Frontal cortex (tissue), 4 donors: ENCODE measurements at places on chromosomes 12 and 14.

- DNase-seq = no peak
Observed at GRCh38 chr12:65695113-65695865, 129.0 kb upstream of the HMGA2 start.

DNA sequence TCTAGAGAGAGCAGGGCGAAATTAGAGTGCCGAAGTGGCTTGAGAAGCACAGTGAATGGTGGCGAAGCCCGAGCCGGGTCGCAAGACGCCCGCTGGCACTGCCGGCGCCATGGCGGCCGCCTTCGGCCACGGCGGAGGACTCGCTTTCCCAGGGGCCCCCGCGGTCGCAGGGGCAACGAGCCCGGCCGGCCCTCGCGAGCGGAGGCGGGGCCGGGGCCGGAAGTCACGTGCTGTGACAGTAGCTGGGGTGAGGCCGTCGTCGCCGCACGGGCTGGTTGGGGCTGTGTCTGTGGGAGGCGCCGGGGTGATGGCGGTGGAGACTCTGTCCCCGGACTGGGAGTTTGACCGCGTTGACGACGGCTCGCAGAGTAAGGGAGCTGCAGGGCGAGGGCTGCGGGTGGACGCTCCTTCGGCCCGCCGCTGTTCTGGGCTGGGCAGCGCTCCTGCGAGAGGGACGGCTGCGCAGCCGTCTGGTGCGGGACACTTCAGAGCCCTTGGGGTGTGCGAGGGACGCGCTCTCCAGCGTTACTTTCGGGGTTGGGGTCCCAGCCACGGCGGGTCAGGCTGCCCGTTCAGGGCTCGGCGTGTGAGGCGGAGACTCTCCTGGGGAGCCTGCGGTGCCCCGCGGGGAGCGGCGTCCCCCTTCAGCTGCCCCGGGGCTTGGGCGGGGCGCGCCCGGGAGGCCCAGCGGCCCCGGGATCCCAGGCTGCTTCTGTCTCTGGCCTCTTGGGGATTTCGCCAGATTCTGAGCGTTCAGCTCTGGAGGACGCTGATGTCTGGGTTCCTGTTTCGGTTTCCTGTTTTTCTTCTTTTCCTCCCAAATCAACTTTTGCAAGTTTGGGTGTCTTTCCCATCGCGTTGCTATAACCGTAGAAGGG is at the start of gene WASHC4:
TSS of gene WASHC4 (plus strand) at position 238 of the 878 bp plus-strand sequence. CDS start at position 308, 70 bp downstream.
- DNase-seq = peak; percentile 97

- no peak for DNase-seq
Observed at GRCh38 chr14:80110721-80111120, 100.6 kb downstream of the DIO2 start.

DNA sequence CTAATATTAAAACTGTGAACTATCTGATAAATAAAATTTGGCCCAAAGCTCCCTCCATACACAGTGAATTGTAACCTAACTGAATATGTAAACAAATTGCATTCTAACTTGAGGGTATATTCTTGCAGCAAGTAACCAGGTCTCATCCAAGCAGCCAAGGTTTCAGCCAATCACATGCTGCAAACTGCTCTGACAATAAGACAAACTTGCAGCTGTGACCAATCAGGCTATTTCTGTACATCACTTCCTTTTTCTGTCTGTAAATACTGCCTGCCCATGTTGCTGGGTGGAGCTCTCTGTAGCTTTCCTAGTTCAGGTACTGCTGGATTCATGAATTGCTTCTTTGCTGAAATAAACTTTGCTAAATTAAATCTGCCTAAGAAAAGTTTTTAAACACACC is 499.0 kb downstream of the GALC start:
- DNase-seq = no peak

DNA sequence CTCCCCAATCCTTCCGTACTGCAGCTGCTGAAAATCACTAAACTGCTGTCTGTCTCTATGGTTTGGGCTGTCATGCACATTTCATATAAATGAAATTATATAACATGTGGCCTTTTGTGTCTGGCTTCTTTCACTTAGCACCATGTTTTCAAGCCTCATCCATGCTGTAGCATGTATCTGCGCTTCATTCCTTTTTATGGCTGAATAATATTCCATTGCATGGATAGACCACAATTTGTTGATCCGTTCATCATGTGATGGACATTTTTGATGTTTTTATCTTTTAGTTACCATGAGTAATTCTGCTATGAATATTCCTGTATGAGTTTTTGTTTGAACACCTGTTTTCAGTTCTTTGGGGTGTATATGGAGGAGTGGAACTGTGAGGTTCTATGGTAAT is 32.6 kb upstream of the MED13L start:
- no peak for DNase-seq

GRCh38 chr14:55843718-55844403 is 263.9 kb downstream of the KTN1 start:
- DNase-seq = no peak

DNA sequence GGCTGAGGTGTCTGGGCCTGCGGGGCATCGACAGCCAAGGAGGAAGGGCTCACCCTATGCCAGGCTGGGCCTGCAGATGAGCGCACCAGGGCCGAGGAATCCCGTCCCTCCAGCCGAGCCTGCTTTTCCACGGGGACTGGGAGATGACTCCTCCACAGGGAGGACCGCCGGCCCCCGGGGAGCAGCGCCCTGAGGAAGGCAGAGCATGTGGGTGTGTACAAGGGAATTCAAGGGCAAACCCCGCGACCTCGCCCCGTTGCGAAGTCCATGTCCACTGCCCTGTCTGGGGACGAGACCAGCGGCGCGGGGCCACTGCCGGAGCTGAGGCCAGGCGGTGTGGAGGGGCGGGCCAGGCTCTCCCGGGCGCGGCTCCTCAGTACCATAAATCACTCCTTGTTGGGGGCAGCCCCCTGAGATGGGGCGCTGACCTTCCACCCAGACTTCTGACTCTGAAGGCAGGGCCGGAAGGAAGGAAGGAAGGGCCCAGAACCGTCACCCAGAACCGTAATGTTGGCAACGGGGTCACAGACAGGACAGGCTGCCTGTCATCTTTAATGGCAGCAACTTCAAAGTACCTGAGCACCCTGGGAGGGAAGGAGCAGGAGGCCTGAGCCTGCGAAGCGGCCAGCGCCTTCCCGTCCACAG is 52.5 kb downstream of the RNF34 start:
- DNase-seq = no peak

GRCh38 chr12:39440101-39440500 is 2.8 kb downstream of the KIF21A start:
- no peak for DNase-seq

DNA sequence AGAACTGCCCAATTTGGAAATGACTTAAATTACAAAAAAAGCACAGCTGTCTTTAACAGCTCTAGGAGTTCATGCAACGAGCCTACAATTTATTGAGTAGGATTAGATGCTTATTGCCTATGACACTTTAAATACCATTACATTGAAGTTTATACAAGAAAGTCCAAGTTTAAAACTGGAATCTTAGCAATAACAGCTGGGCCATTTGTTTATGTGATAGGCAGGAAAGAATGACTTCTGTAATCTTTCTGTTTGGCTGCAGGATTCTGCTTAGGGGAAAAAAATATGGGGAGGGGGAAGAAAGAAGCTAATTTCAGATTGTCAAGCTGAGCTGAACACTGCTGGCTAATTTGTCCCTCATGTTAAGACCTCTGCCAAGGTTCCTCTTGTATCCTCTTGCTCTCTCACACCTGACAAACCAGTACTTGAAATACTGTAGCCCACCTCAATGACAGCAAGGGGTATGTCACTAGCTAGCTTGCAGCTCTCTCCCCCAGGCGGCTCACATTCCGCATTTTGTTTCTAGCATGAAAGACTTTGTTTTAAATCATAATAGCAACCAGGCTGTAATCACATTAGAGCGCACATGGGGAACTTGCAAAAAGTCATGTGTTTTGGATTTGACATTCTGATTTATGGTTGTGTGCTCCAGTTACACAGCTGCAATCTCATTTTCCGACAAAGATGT is 384.8 kb downstream of the BMP4 start:
- DNase-seq = no peak

DNA sequence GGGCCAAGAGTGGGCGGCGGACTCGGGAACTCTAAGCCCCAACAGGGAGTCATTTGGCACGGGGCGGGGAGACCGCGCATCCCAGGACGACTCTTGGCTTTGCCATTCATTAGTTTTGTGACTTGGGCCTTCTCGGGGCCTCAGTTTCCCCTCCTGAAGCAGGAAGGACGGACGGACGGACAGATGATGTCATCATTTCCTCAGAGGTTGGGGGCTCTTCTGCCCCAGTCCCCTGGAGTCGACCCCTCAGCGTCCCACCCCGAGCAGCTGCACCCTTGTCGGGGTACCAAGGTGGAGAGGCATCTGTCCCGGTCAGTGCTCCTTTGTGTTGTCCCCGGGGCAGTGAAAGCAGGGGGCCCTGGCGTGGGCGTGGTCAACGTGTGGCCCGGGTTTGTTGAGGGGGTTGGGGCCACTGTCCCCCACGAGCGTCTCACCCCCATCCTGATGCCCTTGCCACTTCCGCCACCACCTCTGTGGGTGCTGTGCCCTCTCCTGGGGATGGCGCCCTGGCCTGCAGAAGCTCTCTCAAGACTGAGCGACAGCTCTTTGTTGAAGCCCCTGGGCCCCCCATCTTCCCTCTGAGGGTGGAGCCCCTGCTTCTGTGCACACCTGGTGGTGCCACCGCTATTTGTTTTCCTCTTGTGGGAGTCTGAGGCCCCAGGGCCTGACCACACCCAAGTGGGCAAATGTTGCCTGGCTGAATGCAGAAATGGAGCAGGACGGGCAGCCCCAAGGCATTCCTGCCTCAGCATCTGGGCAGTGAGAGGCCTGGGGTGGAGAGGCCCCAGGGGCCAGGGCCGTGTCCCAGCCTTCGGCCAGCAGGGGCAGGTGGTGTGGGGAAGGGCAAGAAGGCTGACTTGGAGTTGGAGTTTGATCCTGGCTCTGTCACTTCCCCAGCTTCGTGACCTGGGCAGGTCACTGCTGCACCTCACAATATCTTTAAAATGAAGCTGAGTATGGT is 896 bp downstream of the HHIPL1 start:
- no peak for DNase-seq

GRCh38 chr12:92404259-92404894 is 258.7 kb upstream of the BTG1 start:
- DNase-seq = no peak

GRCh38 chr14:26218861-26219260 is 379.0 kb downstream of the NOVA1 start:
- no peak for DNase-seq

DNA sequence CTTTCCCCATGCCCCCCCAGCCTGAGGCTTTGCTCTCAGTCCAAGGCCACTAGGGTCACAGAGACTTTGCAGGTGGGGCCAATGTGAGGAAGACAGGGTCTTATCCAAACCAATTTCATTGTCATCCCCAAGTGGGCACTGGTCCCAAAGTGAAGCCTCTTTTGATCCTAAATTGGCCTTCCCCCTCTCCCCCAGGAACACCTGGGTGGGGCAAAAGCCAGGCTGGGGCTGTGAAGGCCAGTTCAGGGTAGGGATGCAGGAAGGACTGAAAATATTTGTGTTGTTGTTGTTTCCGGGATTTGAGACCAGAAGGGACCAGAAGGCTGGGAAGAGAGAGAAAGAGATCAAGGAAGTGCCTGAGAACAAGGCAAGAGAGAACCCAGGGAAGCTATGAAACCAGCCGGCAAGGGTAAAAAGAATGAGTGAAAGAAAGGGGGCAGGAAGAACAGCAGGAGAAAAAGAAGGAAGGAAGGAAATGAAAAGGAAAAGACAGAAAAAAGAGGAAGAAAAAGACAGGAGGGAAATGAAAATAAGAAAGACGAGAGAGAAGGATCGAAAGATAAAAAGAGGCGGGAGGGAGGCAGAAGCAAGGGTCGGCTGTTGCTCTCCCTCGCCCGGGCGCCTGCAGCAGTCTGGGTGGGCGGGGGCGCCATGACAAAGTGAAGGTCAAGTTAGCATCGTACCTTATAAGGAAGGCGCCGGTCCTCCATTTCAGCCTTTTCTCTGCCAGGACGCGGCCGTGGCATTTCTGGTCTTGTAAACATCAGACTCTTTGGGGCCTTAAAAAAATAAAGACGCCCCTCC is 7.4 kb upstream of the HOXC11 start:
- DNase-seq = no peak

DNA sequence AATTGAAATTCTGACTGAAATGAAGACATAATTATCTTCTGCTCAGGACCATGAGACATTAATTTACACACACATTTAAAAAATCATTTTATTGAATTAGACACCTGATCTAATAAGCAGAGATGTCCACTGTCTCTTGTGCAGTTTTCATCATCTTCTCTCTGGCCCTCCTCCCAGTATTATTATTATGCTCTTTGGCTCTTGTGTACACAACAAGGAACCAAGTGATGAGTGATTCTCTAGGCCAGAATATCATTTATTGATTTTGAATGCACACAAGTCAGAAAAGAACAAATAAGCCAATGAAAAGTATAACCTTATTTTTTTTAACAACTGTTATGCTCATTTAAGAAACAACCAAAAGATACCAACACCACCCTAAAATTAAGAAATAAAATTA is 244.7 kb upstream of the KRR1 start:
- no peak for DNase-seq

DNA sequence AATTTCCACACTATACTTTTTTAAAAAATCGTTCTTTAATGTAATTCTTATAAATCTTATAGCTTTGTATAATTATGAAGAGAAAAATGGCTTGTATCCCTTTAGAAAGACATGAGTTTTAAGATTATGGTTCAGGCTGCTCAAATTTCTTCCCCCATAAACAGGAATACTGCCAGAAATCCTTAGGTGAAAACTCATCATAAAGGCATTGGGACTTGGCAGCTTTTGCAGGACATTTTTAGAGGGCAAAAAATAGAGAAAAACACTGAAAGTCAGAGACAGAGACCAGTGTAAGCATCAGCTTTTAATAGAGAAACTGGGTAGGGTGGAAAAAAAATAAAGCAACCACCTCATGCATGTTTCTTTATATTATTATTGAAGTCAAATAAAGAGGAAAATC is 29.1 kb downstream of the LRRK2 start:
- no peak for DNase-seq

GRCh38 chr12:110686294-110686903 is 2.5 kb downstream of the HVCN1 start:
- no peak for DNase-seq

DNA sequence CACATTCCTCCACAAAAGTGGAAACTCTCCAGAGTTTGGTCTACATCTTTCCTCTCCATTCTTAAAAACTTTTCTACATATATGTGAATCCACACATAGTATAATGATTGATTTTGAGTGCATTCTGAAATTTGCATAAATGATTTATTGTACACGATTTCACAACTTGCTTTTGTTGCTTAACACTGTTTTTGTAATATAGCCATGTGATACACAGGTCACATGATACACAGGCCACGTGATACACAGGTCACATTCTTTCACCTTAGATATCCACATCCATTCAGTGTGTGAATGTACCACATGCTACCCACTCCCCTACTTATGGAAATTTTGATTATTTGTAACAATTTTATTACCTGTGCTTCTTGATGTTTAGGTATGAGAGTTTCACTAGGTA is 319.1 kb downstream of the ZFP36L1 start:
- DNase-seq = no peak

- peak; percentile 86 for DNase-seq
Observed at GRCh38 chr12:111753144-111753881, 13.4 kb upstream of the ALDH2 start.

DNA sequence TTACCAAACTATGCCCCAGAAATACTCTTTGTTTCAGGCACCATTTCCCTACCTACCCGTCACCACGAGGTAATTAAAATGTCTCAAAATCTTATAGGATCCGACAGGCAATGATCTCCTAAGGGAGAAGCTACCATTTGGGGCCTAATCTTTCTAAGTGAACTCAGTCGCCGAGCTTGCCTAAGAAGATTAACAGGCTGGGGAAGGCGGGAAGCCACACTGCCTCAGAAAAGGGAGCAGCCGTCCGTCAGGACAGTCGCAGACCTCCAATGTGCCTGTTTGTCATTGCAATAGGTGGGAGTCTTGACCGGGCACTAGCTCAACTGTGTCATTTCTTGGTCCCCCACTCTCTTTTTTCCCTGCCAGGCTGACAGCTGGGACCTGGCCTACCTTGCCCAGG is 4.6 kb downstream of the TTC7B start:
- no peak for DNase-seq
